ENCODE measurements at places on chromosomes 1 and 21.

DNA sequence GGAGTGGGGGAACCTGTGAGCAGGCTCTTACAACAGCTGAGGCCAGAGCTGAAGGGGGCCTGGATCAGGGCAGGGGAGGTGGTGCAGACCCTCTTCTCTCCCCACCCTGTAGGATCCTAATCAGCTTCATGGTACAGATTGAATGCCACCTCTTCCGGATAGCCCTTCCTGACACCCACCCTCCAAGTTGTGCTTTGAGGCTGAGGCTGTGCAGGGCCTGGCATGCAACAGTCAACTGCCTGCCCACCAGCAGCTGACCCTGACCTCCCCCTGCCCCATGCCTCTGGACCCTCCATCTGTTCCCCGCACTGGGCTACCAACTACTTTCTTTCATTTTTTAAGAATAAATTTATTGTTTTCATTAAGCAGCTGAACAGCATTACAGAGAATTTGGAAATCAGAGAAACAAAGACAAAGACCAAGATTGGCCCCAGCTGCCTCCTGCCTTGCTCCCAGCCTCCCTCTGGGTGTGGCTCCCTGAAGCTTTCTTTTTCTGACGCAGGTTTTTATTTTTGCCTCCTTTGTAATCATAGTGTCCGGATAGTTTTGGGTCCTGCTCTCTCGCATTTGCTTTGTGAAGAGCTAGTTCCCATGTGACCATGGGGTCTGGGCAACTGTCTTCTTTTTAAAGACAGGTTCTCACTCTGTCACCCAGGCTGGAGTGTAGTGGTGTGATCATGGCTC lies 12.8 kb downstream of the ZNF362 start:
- no peak for DNase-seq

GRCh38 chr1:208156310-208156709 lies 87.9 kb downstream of the PLXNA2 start:
- no peak for DNase-seq

DNA sequence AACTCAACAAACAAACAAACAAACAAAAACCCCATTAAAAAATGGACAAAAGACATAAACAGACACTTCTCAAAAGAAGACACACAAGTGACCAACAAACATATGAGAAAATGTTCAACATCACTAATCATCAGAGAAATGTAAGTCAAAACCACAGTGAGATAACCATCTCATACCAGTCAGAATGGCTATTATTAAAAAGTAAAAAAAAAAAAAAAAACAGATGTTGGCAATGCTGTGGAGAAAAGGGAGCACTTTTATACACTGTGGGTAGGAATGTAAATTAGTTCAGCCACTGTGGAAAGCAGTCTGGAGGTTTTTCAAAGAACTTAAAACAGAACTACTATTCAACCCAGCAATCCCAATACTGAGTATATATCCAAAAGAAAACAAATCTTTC lies 94.7 kb downstream of the PLPP3 start:
- DNase-seq, result no peak

DNA sequence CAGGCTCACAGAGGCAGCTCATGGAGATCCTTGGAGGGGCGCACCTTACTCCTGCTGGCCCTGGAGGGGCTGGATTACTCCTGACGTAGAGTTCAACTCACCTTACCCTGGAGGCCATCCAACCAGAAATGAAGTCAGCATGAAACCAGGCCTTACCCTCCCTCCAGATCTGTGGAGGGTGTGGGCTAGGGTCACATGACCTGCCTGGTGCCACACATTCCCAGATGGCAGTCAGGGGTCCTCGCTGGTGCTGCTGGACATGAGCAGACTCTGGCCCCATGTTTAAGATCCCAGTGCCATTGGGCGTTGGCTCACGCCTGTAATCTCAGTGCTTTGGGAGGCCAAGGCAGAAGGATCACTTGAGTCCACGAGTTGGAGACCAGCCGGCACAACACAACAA lies 4.5 kb downstream of the C21orf58 start:
- DNase-seq, result no peak

DNA sequence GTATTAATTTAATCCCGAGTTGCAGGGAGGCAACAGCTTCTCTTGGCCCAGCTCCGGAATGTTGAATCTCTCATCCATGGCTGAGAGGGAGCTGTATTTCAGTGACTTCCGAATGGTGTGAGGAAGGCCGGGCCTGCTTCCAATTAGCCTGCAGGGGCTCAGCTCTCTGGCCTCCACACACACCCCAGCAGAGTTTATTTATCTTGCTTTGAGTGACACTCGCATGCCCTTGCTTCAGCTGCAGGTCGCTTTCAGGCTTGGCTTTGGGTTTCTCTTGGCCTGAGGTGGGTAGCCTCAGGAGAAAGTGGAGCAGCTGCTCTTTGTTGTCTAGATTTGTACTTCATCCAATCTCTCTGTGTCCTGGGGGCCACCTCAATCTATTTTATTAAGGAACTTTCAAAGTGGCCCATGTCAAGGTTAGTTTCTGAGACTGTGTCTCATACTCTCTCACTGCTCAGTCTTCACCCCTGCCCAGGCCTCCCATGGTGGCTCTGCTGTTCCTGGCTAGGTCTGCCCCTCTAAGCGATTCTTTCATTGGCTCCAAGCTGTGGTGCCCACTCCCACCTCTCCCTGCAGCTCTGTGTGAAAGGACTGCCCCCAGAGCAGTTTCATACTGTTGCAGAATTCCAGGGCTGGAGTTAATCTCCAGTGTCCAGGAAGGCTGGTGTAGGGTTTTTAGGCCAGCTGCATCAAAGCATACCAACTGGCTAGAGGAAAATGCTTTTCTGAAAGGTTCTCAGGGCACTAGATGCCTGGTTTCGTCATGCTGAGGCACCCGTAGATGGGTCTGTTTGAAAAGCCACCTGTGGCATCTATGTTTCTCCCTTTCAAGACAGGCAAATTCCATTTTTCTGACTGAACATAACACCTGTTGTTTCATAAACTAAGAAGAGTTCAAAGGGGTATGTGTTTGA lies 153.5 kb downstream of the PLXNA2 start:
- no peak for DNase-seq

DNA sequence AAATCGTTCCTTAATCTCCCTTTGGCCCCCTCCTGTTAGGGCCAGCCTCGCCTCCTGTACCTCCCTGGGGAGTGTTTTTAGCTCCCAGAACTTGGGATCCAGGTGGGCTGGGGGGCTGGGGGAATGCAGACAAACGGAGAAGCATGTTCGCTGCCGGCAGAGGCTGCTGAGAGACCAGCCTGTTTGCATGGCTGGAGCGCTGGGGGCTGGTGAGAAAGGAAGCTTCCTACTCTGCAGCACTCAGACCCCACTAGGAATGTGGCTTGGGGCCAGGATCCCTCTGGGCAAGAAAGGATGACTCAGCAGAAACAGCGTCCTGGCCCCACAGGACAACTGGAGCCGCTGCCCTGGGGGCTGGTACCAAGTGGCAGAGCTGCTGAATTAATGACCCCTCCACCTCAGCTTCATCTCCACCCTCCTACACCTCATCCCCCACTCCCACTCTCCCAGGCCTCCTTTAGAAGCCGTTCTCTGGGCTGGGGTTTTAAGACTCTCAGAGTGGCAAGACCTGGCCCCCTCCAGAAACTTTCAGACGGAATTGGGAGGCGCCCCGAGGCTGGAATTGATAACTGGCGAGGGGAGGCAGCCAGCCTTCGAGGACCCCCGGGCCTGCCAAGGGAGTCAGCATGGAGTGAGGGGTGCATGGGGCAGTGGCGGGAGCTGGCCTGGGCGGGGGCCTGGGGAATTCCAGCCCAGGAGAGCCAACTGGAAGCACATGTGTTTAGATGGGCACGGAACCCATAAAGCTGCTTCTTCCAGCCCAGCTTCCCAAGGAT lies 28.5 kb upstream of the EPS8L3 start:
- DNase-seq, result peak; percentile 77

GRCh38 chr21:17089091-17089491 lies 423.8 kb upstream of the CXADR start:
- no peak for DNase-seq

- DNase-seq, result no peak
Observed at GRCh38 chr1:101451888-101452287, 215.1 kb downstream of the S1PR1 start.

DNA sequence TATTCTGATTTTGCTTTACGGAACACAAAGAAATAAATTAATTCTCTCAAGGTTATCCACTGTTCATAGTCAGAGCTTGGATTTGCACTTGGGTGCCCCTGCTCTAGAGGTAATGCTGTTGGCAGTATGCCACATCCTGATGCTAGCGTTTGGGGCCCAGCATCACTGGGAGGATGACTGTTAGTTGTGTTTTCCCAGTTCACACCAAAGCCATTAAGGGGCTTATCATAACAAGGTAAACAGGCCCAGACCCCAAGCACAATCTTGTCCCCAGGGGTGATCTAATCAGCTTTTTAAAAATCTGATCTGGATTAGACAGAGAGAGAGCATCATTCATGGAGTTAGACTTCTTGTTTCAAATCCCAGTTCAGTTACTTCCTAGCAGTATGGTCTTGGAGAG lies 60.2 kb upstream of the PBX1 start:
- DNase-seq, result no peak

DNA sequence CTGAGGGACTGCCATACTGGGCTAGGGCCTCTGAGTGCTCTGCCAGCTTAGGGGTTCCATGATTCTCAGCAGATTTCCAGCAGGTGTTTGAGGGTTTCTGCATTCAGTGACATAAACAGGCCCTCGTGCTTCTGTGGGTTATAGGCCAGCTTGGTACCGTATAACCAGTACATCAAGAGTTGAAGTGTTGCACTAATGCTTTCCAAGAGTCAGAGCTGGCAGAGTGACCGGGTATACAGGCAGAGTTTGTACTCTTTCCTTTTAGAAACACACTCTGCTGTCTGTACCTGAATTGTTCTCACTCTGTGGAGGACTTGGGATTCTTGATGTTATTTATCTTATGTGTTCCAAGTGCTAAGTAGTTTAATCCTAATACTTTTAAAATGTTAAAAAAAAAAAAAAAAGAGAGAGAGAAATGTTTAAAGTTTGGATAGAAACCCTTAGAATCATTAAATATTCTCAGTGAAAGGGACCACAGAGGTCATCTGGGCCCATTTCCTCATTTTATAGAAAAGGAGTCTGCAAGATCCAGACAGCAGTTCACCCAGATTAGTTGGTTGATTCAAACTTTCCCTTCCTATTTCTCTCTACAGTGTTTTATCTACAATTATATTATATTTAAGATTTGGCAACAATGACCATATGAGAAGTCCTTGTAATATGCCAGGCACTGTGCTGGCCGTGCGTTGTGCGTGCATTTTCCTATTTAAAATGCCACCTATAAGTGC lies 325.8 kb downstream of the KIF26B start:
- no peak for DNase-seq

DNA sequence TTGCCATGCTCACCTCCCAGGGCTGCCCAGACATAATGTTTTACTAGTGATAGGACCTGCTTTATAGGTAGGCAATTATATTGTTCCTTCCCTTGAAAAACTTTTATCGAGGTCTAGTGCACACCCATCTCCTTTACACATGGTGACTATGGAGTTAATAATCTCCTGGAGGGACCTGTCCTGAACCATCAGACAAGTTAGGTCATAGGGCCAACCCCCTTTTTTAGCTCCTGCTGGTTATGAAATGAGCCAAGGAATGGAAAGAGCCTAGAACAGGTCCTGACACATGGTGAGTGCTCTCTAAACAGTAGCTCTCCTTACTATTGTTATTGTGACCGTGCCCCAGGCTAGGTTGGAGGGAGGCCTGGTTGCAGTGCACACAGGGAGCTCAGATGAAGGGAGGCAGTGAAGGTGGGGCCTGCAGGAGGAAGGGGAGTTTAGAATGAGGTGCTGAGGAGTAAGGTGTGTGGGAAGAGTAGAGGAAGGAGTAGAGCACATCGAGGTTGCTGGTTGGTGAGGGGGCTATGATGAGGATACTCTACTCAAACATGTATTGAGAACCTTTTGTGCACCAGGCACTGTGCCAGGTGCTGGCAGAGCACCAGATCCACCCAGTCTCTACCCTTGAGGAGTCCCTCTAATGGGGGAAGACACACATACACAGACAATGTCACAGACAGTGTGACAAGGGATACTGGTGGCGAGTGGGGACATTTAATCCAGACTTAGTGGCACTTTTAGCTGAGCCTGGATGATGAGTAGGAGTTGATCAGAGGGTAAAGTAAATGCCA lies 14.1 kb upstream of the LMNA start:
- no peak for DNase-seq

GRCh38 chr1:211332036-211332616 lies 5.5 kb downstream of the TRAF5 start:
- no peak for DNase-seq

GRCh38 chr1:226654046-226654667 lies 84.9 kb downstream of the ITPKB start:
- no peak for DNase-seq

DNA sequence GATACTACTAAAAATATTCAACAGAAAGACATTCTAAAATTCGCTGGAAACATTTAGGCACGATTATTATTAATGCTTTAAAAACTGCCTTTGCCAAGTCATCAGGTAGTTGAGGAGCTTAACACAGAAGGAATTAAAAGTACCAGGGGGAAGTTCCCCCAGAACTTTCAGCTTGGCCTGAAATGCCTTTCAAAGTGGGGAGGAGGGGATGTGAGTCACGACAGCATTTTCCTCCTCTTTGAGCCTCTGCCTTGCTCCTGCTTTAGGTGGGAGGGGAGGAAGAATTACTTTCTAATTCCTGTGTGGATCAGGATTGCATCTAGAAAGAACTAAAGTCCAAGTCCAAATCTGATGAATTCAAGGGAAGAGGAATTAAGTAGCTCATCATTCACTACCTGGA lies 183.7 kb downstream of the CLIC6 start:
- DNase-seq, result no peak

GRCh38 chr21:40947713-40948112 lies 100.8 kb upstream of the DSCAM start:
- DNase-seq, result no peak

DNA sequence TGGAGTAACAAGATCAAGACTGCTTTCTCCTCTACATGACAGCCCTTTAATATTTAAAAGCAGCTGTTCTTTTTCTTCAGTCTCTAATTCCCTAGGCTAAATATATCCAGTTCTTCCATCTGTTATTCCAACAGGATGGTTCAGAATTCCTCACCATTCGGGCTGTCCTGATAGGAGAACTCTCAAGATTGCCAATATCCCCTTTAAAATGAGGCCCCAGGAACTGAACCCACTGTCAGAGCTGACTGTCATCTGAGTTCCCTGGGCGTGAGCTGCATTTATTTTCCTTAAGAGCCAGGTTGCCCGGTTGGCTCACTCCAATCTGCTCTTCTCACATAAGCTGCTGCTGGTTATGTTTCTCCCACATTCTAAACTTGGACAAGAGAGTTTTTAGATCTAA lies 177.6 kb downstream of the MIS18A start:
- no peak for DNase-seq

GRCh38 chr1:66758241-66758755 lies 6.0 kb downstream of the DYNLT5 start:
- DNase-seq, result no peak

Data from AG04449 (cell line).